Activated T-cell treated with anti-CD3 and anti-CD28 coated beads for 1 hour (primary cell): ENCODE measurements at places on chromosomes 12 and 14.
A peak's percentile ranks its signal among the peaks of the same experiment; 100 is the strongest.

DNA sequence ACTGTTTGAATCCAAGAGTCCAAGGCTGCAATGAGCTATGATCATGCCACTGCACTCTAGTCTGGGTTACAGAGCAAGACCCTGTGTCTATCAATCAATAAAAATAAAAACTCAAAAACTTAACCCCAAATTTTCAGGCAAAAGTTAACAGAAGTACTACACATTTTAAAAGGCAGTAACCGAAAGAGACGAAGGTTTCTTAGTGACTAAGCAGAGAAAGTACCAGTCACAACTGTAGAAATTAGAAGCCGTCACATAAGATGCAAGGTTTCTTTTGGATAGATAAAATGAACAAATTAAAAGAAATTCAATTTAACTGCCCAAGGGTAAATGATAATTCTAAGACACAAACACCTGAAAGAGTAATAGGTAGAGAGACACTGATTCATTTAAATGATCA, 103.5 kb downstream of the MED13L start:
- no peak for DNase-seq

- no peak for DNase-seq
Measured at GRCh38 chr12:84904051-84904450, 8.5 kb downstream of the SLC6A15 start.

- DNase-seq = no peak
Measured at GRCh38 chr12:63922474-63922873, 78.0 kb downstream of the SRGAP1 start.

GRCh38 chr14:97584528-97584927, 787.3 kb downstream of the VRK1 start:
- DNase-seq = no peak

DNA sequence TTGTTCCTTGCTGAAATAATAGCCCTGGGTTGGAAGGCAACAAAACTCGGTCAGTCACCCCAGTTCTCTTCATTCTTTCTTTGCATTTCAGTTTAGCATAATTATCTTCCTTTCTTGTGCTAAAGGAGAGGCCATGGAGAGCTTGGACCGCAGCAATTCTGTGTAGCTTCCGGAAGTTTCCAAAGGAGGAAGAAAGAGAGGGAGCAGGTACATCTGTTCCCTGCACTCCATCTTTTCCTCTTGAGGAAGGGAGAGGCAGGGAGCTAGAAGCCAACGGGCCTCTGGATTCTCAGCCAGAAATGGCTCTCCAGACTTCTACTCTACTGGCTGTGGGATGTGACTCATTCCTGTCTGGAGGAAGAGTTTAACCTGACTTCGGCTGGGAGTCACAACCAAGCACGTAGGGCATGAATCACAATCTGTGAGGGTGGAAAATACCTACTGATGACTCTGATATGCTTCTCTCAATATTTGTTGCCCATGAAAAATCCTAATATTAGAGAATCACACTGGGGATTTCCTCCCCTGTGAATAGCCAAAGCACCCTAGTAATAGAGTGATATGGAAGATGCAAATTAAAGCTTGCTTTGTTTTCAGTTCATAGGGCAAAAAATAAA, 17.0 kb downstream of the ANO6 start:
- no peak for DNase-seq

- no peak for DNase-seq
Measured at GRCh38 chr14:95293449-95293848, 26.3 kb downstream of the CLMN start.

GRCh38 chr12:64739778-64740177, 19.4 kb downstream of the GNS start:
- DNase-seq = no peak

GRCh38 chr12:44750468-44750867, 125.6 kb downstream of the NELL2 start:
- no peak for DNase-seq

DNA sequence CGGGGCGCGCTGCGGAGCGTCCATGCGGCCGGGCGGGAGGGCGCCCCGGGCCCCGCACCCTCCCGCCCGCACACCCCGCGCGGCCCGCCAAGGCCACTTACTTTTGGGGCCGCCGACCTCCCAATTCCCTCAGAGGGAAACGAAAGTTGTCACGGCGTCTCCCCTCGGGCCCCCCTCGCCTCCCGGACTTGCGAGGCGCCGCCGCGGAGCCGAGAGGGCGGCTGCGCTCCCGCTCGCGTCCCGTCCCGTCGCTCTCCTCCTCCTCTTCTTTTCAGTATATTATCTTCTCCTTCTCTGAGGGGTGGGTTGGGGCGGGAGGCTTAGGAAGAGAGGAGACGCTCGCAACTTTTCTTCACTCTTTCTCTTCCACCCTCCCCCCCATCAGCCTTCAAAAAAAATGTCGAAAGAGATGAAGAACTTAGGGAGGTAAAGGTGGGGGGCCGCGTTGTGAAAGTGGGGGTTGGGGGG, 613 bp downstream of the DUSP16 start:
- peak; percentile 11 for DNase-seq

- DNase-seq = no peak
Measured at GRCh38 chr12:63304887-63305316, 153.9 kb upstream of the AVPR1A start.

- DNase-seq = no peak
Measured at GRCh38 chr14:60089221-60089620, 2.5 kb upstream of the PCNX4 start.

DNA sequence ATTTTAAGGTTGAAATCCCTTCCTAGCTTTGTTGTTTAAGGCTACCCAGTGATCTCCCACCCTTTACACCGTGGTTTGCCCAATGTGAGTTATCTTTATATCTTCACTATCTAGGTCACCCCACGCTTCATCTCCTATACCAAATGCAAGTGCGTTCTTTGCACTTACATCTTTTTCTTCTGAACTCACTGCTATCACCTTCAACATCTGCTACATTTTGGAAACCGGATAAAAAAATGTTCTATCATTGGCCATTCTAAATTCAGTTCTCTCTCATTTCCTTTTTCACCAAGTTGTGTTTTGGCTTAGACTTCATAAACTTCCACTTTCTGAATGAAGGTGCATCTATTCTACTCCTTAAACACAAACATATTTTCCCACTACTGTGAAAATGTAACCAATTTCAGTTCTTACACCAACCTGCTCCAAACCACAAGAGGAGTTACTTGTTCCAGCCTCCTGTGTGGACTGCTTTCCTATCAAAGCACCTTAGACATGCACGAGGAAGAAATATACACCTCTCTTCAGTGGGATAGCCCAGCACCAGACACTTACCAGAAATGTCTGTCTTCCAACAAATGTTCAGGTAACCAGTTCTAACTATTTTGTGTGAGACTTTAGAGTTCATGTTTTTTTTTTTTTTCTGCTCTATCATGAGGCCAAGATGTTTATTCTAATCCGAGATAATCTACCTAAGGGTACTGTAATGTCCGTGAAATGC, 21.9 kb downstream of the CLEC9A start:
- DNase-seq = no peak

DNA sequence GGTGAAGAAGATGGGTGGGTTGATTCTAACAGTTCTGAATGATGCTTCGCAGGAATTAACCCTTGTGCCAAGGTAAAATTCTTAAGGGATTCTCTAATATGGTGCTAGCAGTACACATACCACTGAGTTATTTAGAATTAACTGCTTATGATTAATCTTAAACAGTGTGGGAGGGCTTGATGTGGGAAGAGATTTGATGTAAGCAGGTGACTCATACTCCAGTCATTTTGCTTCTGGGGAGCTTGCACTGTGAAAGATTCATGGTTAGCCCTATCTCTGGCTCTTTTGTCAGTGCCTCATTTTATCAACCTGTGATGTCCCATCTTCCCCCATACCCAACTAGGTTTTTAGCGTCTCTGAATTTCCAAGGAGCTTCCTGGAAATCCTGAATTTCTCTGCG, 83.8 kb downstream of the NRXN3 start:
- no peak for DNase-seq

GRCh38 chr12:52988898-52989297, 17.4 kb upstream of the EIF4B start:
- DNase-seq = no peak

DNA sequence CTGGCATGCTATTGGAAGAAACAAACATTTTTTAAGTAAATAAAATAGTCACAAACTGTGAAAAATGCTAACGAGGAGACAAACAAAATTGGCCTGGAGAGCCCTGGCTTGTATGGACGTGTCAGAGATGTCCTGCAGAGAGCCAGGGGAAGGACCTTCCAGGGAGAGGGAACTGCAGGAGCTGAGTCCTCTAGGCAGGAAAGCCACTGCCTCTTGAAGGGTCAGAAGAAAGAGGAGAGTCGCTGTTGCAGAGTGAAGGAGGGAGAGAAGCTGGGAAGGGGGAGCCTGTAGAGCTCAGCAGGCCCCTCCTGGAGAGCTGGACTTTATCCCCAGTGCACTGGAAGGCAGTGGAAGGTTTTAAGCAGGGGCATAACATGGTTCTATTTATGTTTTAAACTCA, 80.3 kb upstream of the PWP1 start:
- no peak for DNase-seq

- DNase-seq = no peak
Measured at GRCh38 chr14:85222341-85222740, 307.6 kb upstream of the FLRT2 start.

GRCh38 chr14:55588259-55588699, 8.3 kb downstream of the KTN1 start:
- DNase-seq = no peak

DNA sequence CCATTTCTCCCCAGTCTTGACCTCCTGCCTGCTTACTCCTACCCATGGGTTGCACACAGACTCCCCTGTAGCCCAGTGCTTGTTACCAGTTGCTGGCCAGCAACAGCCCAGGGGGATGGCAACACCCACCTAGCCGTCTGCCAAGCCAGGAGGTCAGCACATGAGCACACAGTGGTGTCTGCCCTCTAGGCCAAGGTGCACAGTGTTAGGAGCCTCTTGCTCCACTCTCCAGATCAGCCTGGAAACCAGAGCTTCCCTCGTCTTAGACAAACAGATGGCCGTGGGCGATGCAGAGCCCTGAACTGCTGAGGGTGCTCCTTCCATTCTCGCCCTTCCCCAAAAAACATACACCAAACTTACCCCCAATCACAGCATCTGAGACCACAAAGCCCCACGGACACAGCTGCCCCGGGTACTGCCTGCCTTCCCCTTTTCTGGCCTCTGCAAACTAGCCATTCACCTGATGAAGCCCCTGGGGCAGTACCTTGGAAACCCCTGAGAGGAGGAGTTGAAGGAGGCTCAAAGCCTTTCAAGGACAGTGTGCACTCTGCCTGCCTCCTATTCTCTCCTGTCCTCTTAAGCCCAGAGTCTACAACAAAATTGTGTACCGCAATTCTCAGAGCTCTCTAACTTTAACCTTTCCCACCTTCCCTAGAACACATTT, 1.0 kb upstream of the GPD1 start:
- no peak for DNase-seq

GRCh38 chr12:47767216-47767724, 5.8 kb upstream of the SLC48A1 start:
- DNase-seq = peak; percentile 69

GRCh38 chr12:67147030-67147429, 122.1 kb upstream of the CAND1 start:
- DNase-seq = no peak

GRCh38 chr12:128933039-128933438, 79.8 kb downstream of the GLT1D1 start:
- DNase-seq = no peak

DNA sequence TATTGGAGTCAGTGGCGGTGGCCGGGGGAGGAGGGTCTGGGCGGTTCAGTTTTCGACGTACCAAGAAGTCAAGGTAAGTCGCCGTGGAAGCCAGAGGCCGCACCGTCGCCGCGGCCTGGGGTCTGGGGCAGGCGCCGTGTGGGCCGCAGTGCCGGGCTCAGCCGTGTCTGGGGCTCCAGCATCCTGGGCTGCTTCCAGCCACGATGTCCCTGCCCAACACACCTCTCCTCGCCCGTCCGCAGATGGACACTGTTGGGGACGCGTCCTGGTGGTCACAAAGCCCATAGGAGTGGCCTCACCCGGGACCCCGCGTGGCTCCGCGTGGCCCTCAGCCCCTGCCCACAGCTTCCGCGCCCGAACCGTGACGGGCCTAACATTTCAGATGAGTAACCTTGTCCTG, 59.1 kb downstream of the FBRSL1 start:
- DNase-seq = no peak

GRCh38 chr12:54216797-54217661, 28.2 kb upstream of the SMUG1 start:
- DNase-seq = peak; percentile 67

DNA sequence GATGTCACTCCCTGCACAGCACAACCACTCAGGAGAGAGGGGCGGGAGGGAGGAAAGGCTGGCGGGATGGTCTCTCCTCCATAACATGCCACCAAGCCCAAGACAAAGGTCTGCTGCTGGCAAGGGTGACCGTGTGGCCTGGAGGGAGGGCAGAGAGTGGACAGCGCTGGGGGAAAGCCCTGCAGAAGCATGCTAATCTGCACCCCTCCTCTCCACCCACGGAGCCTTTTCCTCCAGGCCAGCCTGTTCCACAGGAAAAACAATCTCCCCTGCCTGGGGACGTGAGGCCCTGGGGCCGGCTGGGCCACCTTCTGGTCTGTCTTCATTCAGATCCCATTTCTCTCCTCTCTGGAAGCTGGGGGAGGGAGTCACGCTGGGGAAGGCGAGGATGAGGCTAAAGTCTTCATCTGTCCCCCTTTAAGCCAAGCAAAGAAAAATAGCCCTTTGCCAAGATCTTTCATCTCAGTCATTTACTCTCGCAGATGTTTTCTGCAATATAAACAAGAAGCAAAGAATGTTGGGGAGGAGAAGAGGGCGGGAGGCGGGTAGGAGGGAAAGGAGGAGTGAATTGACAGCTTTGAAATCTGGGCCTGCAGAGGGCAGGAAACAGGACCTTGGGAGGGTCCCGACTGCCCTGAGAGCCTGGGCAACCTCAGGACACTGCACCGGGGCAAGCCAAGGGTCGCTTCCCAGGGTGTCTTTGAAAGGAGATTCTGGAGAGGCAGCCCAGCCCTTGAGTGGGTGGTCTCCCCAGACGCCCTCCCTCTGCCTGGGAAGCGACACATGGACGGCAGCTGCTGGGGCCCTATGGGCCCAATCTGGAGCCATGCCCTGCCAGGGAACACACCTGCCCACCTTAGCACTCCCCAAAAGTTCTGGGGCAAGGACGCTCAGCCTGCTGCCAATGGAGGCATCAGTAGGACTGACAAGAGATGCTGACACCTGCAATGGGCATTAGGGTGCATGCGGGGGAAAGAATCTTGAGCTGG, 133.6 kb downstream of the ZFP36L1 start:
- no peak for DNase-seq

- no peak for DNase-seq
Measured at GRCh38 chr14:74864198-74864597, 11.7 kb downstream of the PROX2 start.

DNA sequence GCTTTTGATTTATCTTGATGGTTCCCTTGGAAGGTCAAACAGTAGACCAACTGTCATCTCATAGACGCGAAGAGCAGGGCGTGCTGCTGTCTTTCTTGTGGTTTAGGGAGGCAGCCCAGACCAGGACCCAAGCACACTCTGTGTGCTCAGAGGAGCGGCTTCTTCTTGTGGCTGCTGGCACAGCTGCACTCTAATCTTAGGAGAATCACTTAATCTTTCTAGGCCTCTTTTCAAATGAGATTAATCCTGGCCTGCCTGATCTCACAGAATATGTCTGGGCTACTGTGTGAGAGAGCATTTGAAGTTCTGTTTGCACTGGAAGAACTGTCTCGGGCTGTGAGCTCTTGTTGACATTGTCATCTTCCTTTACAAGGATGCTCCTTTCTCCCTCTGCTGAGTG, 60.0 kb upstream of the TRAF3 start:
- no peak for DNase-seq
